Stimulated activated CD8-positive, alpha-beta memory T cell treated with anti-CD3 and anti-CD28 coated beads, Interleukin-15, amount 100 ng/mL, for 24 hours (primary cell): ENCODE measurements at places on chromosomes 7 and 10.

- no peak for DNase-seq
Observed at GRCh38 chr10:68869623-68870022, 31.5 kb upstream of the DDX50 start.

- no peak for DNase-seq
Observed at GRCh38 chr7:41559426-41559825, 143.5 kb downstream of the INHBA start.

GRCh38 chr7:25194036-25194435 is 34.2 kb downstream of the NPVF start:
- no peak for DNase-seq

DNA sequence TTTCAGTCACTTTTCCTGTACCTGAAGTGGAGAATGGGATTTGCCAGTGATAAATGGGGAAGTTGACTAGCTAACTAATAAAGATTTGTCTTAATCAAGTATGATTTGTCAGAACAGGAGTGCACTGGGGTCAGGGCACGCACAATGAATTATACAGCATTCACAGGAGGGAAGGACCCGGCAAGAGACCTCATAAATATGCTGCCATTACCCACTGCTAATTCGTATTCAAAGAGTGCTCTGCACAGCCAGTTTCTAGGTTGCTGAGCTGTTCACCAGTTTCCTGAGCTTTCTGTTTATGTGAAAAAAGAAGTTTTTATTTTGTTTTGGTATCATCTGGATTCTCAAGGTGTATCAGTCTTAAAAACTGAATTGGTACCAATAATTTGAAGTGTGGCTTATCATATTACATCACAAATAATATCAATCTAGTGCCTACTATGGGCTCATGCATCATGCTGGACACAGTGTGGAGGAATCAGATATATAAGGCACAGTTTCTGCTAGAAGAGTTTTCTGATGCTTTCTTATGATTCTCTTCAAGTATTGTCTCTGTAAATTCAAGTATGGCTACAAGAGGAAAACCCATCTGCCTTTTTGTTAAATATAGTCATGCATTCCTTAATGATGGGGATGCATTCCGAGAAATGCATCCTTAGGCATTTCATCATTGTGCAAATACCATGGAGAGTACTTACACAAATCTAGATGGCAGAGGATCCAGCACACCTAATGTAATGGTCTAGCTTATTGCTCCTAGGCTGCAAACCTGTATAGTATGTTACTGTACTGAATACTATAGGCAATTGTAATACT is 202.2 kb downstream of the VTI1A start:
- DNase-seq = no peak

GRCh38 chr7:21891291-21891690 is 54.4 kb downstream of the CDCA7L start:
- DNase-seq = no peak

GRCh38 chr10:104337521-104337984 is 712 bp downstream of the ITPRIP start:
- no peak for DNase-seq

DNA sequence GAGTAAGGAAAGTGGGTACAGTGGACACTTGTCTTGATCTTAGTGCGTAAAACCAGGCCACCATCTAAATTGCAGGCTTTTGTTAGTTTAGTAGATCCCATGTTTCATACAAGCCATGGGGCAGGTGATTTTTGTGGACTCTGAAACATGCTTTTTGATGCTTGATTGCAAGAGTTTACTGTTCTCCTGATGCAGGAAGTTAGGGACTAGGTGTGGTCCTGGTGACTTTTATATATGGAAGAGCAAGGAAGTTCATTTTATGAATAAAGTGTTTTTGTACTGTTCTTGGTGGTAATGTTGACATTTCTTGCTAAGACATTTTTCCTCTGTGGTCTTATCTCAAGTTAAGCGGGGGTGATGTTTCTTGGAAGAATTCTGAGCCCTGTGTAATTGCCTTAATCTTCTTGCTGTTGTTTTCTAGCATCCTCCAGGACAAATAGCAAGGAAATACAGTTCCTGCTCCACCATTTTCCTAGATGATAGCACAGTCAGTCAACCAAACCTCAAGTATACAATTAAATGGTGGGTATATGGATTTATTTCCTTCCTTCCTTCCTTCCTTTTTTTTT is 89.0 kb upstream of the GJD4 start:
- no peak for DNase-seq

GRCh38 chr10:93261961-93262610 is 188.4 kb downstream of the CYP26A1 start:
- DNase-seq = no peak

GRCh38 chr7:82810558-82811259 is 352.0 kb downstream of the PCLO start:
- DNase-seq = no peak

GRCh38 chr10:34912771-34913170 is 97.7 kb upstream of the PARD3 start:
- no peak for DNase-seq

GRCh38 chr7:150854066-150855000 is 2.0 kb downstream of the AOC1 start:
- DNase-seq = no peak

- no peak for DNase-seq
Observed at GRCh38 chr7:64300641-64301405, 12.9 kb upstream of the ZNF736 start.

- no peak for DNase-seq
Observed at GRCh38 chr7:40587419-40587818, 452.6 kb downstream of the SUGCT start.

DNA sequence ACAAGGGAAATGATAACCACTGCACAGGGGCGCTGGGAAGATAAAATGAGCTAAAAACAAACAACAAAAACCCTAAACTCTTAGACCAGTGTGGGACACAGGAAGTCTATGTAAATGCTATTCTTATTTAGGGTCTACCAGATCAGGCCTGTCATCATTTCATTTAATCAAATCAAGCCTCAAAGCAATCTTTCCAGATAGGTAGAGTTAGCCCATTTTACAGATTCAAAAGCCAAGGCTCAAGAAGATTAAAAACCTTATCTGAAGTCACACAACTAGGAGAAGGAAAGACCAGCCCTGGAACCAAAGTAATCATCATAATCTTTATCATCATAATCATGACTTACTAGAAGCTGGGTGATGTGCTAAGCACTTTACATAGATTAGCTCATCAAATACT is 4.7 kb downstream of the NOD1 start:
- no peak for DNase-seq

GRCh38 chr10:68811314-68812009 is 15.9 kb upstream of the STOX1 start:
- no peak for DNase-seq

DNA sequence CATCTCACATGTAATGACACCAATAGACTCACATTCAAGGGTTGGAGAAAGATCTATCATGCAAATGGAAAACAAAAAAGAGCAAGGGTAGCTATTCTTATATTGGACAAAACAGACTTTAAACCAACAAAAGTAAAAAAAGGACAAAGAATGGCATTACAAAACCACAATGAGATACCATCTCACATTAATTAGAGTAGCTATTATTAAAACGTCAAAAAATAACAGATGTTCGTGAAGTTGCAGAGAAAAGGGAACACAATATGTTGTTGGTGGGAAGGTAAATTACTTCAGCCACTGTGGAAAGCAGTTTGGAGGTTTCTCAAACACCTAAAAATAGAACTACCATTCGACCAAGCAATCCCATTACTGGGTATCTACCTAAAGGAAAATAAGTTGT is 197.0 kb downstream of the SNX13 start:
- no peak for DNase-seq

DNA sequence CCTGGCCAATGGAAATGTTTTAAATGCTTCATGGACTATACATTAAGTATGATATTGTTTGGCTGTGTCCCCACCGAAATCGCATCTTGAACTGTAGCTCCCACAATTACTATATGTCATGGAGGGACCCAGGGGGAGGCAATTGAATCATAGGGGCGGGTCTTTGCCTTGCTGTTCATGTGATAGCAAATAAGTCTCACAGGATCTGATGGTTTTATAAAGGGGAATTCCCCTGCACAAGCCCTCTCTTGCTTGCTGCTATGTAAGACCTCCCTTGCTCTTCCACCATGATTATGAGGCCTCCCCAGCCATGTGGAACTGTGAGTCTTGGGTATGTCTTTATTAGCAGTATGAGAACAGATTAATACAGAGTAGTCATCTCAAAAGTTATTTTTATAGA is 32.4 kb upstream of the GRB10 start:
- no peak for DNase-seq

GRCh38 chr10:98144985-98145384 is 10.5 kb downstream of the R3HCC1L start:
- no peak for DNase-seq

DNA sequence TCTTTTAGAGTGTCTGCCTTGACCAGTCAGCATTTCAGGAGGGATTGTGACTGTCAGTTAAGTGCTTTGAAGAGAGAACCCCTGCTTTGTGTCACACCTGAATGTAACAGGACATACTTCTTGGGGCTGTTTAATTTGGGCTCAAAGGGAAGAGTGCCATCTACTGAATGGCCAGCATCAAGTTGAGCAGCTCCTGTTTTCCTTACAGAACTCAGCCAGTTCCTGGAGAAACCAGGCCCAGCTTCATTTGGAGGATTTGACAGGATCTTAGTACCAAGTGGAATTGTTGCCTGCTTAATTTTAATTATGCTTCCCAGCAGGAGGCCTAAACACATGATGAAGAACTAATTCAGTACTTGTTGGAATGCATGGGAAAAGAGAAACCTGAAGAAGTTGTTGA is 8.3 kb downstream of the ADD3 start:
- no peak for DNase-seq

GRCh38 chr7:22858640-22859561 is 36.3 kb upstream of the TOMM7 start:
- no peak for DNase-seq

DNA sequence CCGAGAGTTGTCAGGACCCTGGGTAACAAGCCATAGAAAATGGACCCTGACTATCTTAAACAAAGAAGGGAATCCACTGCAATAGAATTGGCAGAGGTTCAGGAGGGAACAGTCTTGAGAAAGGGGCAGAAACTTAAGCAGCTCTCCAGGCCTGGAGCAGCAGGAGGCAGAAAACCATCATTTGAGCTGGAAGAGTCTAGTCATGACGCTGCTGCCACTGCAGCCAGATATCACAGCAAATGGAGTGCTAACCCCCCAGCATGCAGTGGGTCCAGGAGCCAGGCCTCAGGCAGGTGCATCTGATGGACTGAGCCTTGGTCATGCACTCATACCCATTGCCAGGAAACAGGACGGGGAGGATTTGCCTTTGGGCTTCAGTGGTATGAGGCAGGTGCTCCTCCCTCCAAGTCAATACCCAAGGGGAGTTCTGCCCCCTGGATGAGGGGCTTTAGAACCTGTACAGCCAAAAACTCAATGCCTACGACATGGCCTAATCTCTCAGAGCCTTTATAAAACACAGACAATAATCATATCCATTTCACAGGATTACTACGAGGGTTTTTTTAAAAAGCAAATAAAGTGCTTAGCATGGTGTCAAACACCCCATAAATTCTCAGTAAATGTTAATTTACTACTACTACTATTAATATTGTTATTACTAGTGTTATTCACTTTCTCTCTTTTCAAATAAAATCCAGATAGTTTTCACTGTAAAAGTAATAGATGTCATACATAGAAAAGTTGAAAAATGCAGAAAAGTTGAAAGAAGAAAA is 30.7 kb downstream of the DUSP5 start:
- no peak for DNase-seq

DNA sequence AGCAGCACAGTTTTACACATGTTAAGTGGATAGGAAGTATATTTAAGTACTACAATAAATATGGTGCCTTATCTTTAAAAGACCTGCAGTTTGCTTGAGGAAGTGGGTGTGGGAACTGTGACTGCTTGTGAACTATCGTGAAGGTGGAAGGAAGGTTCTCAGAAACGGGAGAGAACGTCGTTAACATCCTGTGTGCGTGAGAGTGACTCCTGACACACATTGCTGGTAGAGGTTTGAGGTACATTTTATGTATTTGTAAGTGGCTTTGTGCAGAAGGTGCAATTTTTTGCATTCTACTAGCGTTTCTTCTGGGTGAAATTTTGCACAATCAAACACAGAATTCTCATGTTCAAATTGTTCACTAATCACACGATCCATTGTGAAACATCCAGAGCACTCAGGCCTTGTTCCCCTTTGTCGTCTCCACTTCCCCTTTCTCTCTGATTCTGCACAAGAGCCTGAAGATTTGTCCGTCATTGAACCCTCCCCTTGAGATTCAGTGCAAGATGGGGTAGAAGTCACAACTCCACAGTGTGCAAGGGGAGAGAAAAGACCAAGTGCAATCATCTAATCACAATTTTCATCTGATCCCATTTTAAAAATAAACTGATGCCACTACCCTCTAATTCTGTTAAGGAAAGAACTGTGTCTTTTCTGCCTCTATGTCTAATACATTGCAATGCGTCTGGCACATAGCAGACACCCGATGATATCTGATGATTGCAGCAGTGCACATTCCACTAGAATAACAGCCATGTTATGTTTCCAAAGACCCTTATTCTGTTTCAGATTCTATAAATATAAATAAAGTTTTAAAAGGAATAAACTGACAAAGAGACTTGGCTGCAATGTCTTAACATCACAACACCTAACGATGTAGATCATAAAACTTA is 279.9 kb downstream of the NEBL start:
- no peak for DNase-seq

DNA sequence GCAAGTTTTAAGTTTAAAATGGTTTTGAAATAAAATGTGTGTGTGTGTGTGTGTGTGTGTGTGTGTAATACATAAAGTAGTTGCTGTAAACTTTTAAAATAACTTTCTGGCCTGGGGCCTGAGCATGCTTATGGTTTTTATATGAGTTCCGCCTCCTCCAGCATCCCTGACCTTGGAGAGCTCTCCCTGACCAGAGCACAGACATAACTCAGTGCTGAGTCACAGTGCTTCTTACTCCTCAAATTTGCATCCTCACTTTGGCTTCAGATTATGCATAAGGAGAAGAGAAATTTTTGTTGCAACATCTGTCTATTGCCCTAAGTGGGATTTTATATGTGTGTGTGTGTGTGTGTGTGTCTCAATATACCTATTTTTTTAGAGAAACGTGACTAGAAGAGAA is 200.8 kb downstream of the ELMO1 start:
- no peak for DNase-seq
